Cardiac atrium fibroblast (primary cell): ENCODE measurements at places on chromosomes 3 and 15. TPM values are rescaled to one million over a fixed set of nuclear protein-coding genes. Genes with fewer than 3 reads are reported as not detected.

SAMD7 gene
- total RNA-seq, result not detected in 2 replicates

GCNT3 gene
- total RNA-seq, result not detected in 2 replicates

GOLGA6A gene
- not detected in 2 replicates for total RNA-seq

MCF2L2 gene
- 0.16 and 0.18 TPM in 2 replicates for total RNA-seq

DENND6A gene
- total RNA-seq, result 21.9 and 22.7 TPM in 2 replicates

MORC1 gene
- total RNA-seq, result not detected in 2 replicates

ZNF660 gene
- 0.32 and 0.90 TPM in 2 replicates for total RNA-seq

ZNF80 gene
- not detected in 2 replicates for total RNA-seq

PROS1 gene
- total RNA-seq, result 212 and 237 TPM in 2 replicates

ROBO2 gene
- total RNA-seq, result under 0.01 and 0.32 TPM in 2 replicates

ZDHHC19 gene
- total RNA-seq, result not detected in 2 replicates
